ENCODE measurements at places on chromosomes 5 and 9. TPM values are rescaled to one million over a fixed set of nuclear protein-coding genes. Genes with fewer than 3 reads are reported as not detected.

Gene PCDHGB7
- 7.9 TPM for total RNA-seq

Gene RANBP17
- 6.5 TPM for total RNA-seq

Gene SYK
- total RNA-seq = 5.4 TPM

Gene TLX3
- total RNA-seq = not detected

Gene RBM27
- 15.9 TPM for total RNA-seq

Gene HSPB3
- 418 TPM for total RNA-seq

- no peak for DNase-seq
Measured at GRCh38 chr5:85049020-85049419, 664.3 kb upstream of the EDIL3 start.

DNA sequence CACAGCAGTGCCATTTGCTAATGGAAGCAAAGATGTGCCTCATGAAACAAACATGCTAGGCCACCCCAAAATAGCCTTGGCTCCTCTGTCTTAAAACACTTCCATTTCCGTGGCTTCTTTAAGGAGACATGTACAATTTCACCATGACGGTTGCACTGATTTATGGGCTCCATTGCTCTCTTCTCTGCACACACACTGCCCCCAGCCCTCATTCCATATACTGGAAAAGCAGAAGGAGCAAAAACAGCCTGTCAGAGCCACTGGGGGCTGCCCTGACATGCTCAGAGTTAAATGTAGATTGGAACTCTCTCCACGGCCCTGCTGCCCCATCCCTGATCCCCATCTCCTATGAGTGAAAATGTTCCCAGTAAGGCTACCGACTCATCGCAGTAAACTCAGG, 114.8 kb downstream of the ROR2 start:
- no peak for DNase-seq

DNA sequence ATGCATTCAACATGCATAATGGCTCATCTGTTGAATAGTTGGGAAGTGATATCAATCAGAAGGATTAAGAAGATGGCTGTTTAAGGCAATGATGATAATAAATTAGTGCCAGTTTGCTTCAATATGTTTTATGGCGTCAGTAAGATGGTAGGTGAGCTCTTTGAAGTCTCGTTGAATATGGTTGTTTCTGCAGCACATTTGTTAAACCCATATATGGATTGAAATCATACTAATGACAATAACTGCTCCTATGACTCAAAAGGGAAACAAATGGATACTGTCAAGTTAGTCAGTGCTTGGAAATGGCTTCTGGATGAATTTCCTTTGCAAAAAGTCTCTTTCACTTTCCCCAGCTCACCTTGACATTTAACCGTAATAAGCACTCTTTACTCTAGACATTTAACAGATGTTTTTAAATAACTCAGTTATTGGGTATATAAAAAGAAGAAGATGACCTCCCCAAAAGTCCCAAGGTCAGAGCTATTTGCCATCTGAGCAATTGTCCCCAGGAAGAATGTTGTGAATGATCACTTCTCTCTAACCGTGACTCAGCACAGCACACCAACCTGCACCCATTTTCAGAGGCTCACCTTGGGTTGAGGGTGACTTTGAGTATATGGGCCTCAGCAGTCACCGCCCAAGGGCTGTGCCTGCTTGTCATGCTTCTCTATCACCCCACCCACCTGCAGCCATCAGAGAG, 133.4 kb downstream of the GRIA1 start:
- no peak for DNase-seq

- DNase-seq = no peak
Measured at GRCh38 chr5:59037453-59037852, 454.6 kb downstream of the RAB3C start.

DNA sequence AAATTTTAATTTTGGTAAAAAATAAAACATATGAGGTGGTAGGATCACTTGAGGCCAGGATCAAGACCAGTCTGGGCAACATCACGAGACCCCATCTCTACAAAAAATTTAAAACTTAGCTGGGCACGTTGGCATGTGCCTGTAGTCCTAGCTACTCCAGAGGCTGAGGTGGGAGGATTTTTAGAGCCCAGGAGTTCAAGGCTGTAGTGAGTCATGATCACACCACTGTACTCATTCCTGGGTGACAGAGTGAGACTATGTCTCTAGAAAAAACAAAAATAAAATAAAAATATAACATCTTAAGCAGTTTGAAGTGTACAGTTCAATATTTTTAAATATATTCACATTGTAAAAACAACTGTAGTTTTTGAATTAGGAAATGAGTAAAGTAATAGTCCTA, 108.3 kb downstream of the SMIM15 start:
- no peak for DNase-seq

GRCh38 chr9:89864731-89865130, 259.9 kb downstream of the GADD45G start:
- no peak for DNase-seq

GRCh38 chr5:51651889-51652288, 268.6 kb downstream of the ISL1 start:
- DNase-seq = no peak

DNA sequence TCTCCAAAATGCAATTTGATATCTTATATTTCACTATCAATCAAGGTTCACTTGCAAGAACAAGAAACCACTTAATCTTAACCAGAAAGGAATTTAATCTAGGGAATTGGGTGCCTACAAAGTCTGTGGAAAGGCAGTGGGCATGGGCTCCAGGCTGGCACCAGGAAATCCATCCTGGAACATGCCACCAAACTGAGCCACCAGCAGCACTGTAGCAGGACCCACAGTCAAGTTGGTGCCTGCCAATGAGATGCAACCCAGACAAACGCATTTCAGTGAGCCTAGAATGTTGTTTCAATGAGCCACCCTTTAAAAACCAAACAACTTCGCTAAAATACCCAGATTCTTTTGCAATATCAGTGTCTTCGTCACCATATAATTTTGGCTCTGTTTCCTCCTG, 71.1 kb downstream of the PRKACG start:
- DNase-seq = no peak

DNA sequence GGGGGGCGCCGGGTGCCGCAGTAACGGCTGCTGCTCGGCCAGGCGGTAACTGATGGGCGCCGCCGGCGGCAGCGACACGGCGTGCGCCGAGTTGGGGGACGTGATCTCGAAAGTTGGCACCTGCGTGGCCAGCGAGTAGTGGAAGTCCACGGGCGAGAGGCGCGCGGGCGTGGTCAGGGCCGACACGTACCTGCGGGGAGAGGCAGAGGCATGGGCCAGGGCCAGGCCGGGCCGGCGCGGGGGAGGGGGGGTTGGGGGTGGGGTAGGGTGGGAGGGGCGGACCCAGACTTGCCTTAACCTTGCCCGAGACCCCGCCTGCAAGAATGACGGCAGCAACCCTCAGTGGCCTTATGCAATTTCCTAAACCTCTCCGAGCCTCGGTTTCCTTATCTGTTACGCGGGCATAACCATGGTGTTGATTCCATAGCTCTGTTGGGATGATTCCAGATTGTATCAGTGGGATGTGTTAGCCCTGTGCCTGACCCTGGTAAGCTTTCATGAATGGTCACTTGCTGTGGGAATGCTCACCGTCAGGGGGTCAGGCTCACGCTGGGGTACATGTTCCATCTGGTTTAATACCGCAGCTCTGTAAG, 53.0 kb downstream of the PSD2 start:
- no peak for DNase-seq

DNA sequence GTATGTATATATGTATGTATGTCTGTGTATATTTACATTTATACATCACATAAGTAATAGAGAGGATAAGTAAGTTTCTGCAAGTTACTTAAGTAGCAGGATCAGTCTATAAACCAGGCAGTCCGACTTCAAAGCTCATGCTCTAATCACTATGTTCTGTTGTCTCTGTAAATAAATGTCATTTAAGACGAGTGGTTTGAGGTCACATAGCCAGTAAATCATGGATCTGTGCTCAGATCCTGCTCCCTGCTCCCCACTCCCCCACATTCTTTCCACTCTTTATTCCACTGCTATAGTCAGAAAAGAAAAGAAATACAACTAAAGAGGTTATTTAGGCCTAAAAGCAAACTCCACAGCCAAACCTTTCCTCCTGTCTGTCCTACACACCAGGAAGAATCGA, 90.4 kb downstream of the SERINC5 start:
- DNase-seq = no peak

- no peak for DNase-seq
Measured at GRCh38 chr9:129458155-129458661, 162.7 kb downstream of the C9orf50 start.

DNA sequence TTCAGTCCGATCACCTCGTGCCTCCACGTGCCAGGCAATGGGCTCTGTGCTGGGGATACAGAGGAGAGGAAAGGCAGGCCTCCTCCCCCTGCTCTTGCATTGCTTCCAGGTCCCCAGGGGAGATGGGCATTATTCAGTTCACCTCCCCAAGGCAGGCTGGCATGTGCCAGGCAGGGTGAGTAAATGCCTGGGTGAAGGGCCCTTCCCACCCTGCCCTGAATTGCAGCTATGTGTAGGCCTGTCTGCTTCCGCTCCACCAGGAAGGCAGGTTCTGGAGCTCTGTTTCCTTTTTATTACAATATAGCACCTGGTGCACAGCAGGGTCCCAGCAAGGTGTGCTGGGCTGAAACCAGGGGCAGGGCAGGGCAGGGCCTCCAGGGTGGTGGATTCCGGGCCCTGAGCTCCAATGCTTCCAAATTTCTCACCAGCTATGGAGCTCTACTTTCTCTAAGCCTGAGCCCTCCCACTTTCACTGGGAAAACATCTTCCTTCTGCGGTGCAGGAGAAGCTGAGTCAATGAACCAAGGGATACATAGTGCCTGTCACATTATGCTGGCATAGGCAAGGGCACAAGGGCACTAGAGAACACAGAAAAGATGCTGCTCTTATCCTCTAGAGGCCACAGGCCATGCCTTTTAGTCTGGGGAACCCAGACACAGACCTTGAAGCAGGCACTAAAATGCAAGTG, 42.0 kb downstream of the SHB start:
- no peak for DNase-seq

DNA sequence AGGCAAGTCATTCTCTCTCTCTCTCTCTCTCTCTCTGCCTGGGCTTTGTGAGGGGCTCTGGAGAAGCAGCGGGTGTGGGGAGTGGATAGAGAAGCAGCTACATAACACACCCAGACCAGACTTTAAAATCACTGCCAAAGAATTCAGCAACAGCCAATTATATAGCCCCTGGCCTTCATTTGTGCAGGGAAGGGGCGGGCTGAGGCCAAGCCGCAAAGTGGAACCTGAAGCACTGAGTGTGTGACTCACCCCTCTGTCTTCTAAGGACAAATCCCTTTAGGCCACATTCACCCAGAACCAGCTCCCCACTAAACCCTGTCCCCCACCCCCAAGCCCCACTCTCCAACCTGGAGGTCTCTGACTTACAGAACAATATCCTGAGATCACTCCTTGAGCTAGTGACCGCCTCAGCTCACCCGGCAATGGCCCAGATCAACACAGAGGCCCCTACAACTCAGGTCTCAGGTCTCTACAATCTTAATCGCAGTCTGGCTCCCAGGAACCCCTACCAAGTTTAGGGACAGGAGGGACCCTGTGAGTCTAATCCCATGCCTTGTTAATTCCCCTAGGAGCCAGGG, 6.0 kb downstream of the B4GALT1 start:
- peak; percentile 53 for DNase-seq
